ENCODE measurements at places on chromosomes 3 and 15. TPM values are rescaled to one million over a fixed set of nuclear protein-coding genes. Genes with fewer than 3 reads are reported as not detected.

GABRR3 gene
- not detected for total RNA-seq

FGF12 gene
- total RNA-seq, result not detected

TRAT1 gene
- 62.4 TPM for total RNA-seq

ARHGAP31 gene
- total RNA-seq, result 1.4 TPM

PLA2G4B gene
- total RNA-seq, result 2.8 TPM

RAD51 gene
- total RNA-seq, result 73.0 TPM

CLPX gene
- 58.8 TPM for total RNA-seq

ABHD17C gene
- 2.2 TPM for total RNA-seq

TP63 gene
- 0.58 TPM for total RNA-seq

UROC1 gene
- not detected for total RNA-seq

ADAMTS17 gene
- total RNA-seq, result 1.9 TPM

PLA2G4E gene
- 0.05 TPM for total RNA-seq

MRAS gene
- total RNA-seq, result not detected

GPR149 gene
- total RNA-seq, result not detected

DZIP1L gene
- 0.56 TPM for total RNA-seq

CALML4 gene
- 13.1 TPM for total RNA-seq

GPR15 gene
- 107 TPM for total RNA-seq

TLR9 gene
- total RNA-seq, result 0.64 TPM

RMDN3 gene
- total RNA-seq, result 30.9 TPM

TMEM158 gene
- total RNA-seq, result 0.35 TPM

FOXB1 gene
- total RNA-seq, result 2.8 TPM

SLC38A3 gene
- total RNA-seq, result not detected

KIF15 gene
- 60.6 TPM for total RNA-seq

PYGO1 gene
- not detected for total RNA-seq

MEGF11 gene
- total RNA-seq, result not detected

RLBP1 gene
- not detected for total RNA-seq

SERINC4 gene
- 0.30 TPM for total RNA-seq

CLRN1 gene
- total RNA-seq, result not detected

ERICH6 gene
- total RNA-seq, result not detected

CACNA2D2 gene
- total RNA-seq, result 0.56 TPM

MORC1 gene
- not detected for total RNA-seq

EPM2AIP1 gene
- total RNA-seq, result 20.2 TPM

ARL14 gene
- total RNA-seq, result not detected

CTXND1 gene
- not detected for total RNA-seq
